G401 (cell line): ENCODE measurements at places on chromosomes 3 and 15. TPM values are rescaled to one million over a fixed set of nuclear protein-coding genes. Genes with fewer than 3 reads are reported as not detected.
A peak's percentile ranks its signal among the peaks of the same experiment; 100 is the strongest.

DNA sequence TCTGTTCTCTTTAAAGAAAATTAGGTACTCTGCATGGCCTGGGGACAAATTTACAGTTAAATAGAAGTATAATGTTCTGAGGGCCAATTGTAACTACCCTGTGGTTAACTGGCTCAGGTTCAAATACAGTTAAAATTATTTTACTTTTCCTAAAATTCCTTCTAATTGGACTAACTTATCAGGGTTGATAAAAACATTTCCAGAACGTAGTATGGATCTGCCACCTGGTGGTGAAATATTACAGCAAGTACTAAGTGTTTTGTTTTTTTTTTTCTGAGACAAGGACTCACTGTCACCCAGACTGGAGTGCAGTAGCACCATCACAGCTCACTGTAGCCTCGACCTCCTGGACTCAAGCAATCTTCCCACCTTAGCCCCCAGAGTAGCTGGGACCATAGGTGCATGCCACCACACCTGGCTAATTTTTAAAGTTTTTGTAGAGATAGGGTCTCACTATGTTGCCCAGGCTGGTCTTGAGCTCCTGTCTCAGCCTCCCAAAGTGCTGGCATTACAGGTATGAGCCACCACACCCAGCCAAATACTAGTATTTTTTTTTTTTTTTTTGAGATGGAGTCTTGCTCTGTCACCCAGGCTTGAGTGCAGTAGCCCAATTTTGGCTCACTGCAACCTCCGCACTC, 29.2 kb downstream of the NEO1 start:
- peak; percentile 83 for DNase-seq

GRCh38 chr15:54481819-54482218, 503.6 kb downstream of the UNC13C start:
- no peak for DNase-seq

- DNase-seq = no peak
These were observed 8.5 kb downstream of the TMEM212 start for GRCh38 chr3:171851660-171852058.

GRCh38 chr3:143100451-143100850, 19.1 kb upstream of the CHST2 start:
- DNase-seq = no peak

Gene LRRK1
- total RNA-seq = not detected in 2 replicates

Gene C15orf39
- 4.0 and 11.3 TPM in 2 replicates for total RNA-seq

GRCh38 chr3:2940062-2940461, 170.1 kb downstream of the IL5RA start:
- no peak for DNase-seq

Gene GORASP1
- total RNA-seq = 28.2 and 37.3 TPM in 2 replicates

- DNase-seq = no peak
These were observed 150.8 kb downstream of the TLE3 start for GRCh38 chr15:69946870-69947269.

- DNase-seq = no peak
These were observed 28.6 kb downstream of the TASOR start for GRCh38 chr3:56654460-56654859.

Gene ASB14
- total RNA-seq = not detected in 2 replicates

- DNase-seq = no peak
These were observed 26.6 kb downstream of the CLDN18 start for GRCh38 chr3:138036572-138036971.

GRCh38 chr3:122558605-122559004, 5.5 kb downstream of the PARP9 start:
- DNase-seq = no peak

Gene GABRG3
- 2.0 and 3.4 TPM in 2 replicates for total RNA-seq

DNA sequence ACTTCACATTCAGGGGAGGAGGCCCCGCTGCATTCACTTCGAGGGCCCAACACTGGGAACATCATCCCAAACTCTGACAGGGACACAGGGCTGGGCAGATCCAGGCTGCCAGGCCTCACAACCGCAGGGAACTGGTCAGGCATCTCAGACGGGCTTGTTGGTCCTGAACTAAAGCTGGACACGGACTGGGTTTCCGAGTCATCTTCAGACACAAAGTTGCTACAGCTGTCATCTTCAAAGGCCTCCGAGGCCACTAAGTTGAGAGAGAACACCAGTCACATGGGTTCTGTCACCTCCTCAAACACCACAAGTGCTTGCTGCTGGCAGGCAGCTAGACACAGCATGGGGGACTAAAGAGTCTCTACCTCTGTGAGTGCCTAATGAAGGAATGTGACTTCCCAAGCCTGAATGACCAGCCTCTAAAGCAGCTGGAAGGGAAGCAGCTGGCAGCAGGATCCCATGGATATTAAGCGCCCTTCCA, 50.9 kb downstream of the CAPN7 start:
- DNase-seq = no peak

DNA sequence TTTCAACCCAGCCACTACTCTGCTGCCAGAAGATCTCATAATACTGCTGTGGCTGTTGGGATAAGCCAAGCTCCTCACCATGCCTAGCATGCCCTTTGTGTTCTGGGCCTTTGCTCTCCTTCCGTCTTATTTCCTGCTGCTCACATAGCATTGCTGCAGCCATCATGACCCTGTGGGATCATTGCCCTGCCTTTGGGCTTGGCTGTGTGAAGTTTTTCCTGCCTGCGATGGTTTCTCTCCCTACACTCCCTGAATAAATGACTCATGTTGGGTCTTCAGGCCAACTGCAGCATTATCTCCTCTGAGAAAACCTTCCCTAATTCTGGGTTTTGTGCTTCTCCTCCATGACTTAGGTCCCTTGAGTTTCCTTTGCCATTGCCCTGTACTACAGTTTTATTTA, 20.8 kb upstream of the TRA2B start:
- no peak for DNase-seq

Gene ST8SIA2
- not detected in 2 replicates for total RNA-seq

Gene PLA2G4E
- total RNA-seq = not detected in 2 replicates
